ENCODE measurements at places on chromosomes 3 and 15. TPM values are rescaled to one million over a fixed set of nuclear protein-coding genes. Genes with fewer than 3 reads are reported as not detected.

Gene LXN
- not detected for total RNA-seq

Gene SCG3
- not detected for total RNA-seq

Gene KBTBD13
- total RNA-seq = not detected

Gene RPL35A
- total RNA-seq = 2,822 TPM

Gene WNT5A
- 21.7 TPM for total RNA-seq

Gene TXNRD3
- total RNA-seq = 15.9 TPM

Gene ANKUB1
- total RNA-seq = not detected

Gene CHRM5
- total RNA-seq = not detected

Gene ZNF660
- total RNA-seq = not detected

Gene TNNC1
- total RNA-seq = 0.99 TPM

Gene CLDN16
- total RNA-seq = not detected

Gene FSIP1
- 2.0 TPM for total RNA-seq

Gene RASL12
- 4.7 TPM for total RNA-seq

Gene GOLGA8R
- total RNA-seq = not detected

Gene GRAMD2A
- total RNA-seq = not detected

Gene RTP4
- 1.6 TPM for total RNA-seq

Gene ATP13A5
- not detected for total RNA-seq

Gene CACNA2D2
- not detected for total RNA-seq

Gene CCR1
- total RNA-seq = not detected

Gene RETNLB
- total RNA-seq = not detected

Gene MLH1
- total RNA-seq = 37.2 TPM

Gene MCTP2
- 10.1 TPM for total RNA-seq

Gene TMEM207
- not detected for total RNA-seq

Gene GADL1
- total RNA-seq = not detected

Gene TRPM1
- total RNA-seq = not detected

Gene LRRC31
- total RNA-seq = not detected

Gene RPUSD2
- total RNA-seq = 12.6 TPM

Gene PARP16
- 10.2 TPM for total RNA-seq

Gene TTC21A
- total RNA-seq = 0.40 TPM

Gene HDC
- total RNA-seq = not detected

Gene UCN2
- 1.1 TPM for total RNA-seq

Gene GRAMD1C
- 2.5 TPM for total RNA-seq

Gene IL17RE
- total RNA-seq = not detected

Gene PAQR9
- 2.5 TPM for total RNA-seq

Gene SLITRK3
- total RNA-seq = not detected

Gene LMOD3
- total RNA-seq = not detected

Gene PRICKLE2
- total RNA-seq = 0.40 TPM

Gene BCL2A1
- total RNA-seq = not detected

Gene TGM5
- not detected for total RNA-seq

Gene ARGFX
- total RNA-seq = not detected

Gene TYRO3
- 12.2 TPM for total RNA-seq

Gene PRSS50
- not detected for total RNA-seq

Gene ZKSCAN7
- not detected for total RNA-seq

Gene ILDR1
- not detected for total RNA-seq

Gene ZBBX
- total RNA-seq = not detected

Gene PIF1
- 8.5 TPM for total RNA-seq

Measured in MG63 (cell line).